ENCODE measurements at places on chromosomes 4 and X.

DNA sequence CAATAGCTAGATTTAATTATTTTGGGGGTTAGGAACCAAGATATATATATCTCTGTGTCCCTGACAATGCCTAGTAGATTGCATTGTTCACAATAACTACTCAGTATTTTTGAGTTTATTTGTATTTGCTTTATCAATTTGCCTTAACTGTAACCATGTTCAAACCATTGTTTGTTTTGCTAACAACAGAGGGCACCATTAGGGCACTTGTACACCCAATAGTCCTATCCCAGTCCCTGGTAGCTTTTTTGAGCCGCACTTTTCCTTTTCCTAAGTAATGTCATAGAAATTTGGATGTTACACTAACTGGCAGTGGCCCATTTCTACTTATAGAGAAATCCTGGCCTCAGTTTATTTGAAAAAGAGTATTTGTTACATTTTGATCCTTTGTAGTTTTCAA is 575 bp upstream of the KLHL5 start:
- DNase-seq, result no peak

DNA sequence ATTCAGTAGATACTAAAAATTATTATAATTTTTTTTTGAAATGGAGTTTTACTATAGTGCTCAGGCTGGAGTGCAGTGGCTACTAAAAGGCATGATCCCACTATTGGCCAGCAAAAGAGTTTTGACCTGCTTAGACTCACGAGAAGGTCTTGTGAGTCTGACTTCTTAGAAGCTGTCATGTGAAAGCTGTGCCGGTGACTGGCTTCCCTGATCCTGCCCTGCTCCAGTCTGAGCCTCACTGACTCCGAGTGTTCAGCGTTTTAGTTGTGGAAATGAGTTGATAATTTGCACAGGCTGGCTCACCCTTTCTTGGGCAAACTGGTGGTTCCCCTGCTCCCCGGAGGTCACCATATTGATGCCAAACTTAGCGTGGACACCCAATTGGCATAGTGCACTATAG is 16.4 kb upstream of the CXCL8 start:
- no peak for DNase-seq

DNA sequence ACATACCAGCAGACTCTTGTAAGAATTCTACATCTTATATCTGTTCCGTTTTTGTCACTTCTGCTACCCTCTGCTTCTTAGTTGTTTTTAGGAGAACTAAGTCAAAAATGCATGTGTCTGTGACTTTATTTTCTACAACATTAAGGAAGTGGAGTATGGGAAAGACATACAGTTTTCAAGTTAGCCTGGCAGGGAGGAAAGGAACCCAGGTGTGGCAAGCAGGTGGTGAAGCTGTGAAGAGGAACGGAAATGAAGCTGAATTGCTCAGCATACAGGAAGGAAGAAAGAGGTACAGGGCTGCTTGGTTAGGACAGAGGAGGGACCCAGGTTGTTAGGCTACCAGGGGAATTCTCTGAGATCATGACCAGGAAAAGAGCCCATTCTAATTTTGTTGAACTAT is 9.4 kb downstream of the GPRIN3 start:
- DNase-seq, result no peak

DNA sequence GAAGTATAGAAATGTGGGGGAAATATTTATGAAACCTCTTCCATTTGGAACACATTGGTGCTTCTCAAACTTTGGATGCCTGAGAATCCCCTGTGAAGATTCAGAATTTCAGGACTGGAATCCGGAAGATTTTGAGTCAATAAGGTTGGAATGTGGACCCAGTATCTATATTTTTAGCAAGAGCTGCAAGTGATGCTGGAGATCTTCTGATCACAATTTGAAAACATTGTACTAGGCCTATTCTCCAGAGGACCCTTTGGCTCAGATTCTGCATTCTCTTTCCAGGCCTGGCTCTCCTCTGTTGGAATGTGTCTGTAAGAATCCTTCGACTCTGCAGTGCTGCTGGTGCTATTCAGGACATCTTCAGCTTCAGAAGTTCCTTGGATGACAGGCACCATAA is 2.4 kb upstream of the PKD2 start:
- DNase-seq, result no peak

DNA sequence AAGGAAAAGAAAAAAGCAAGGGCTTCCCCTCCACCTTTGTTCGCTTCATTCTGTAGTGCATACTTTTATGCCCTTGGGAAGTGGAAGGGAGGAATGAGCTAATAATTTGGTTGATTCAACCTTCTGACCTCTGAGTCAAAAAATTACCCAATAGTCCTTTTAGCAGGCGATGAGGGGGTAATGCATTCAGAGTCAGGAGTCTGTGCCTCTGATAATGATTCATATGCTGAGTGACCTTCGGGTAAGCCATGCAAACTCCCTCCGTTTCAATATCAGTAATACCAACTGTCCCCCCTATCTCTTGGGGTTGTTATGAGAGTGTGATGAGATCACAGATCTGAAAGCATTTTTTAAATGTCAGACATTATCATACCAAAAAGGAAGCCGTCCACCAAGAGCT is 41.6 kb upstream of the ACSL4 start:
- no peak for DNase-seq

- no peak for DNase-seq
Observed at GRCh38 chr4:142036795-142037583, 400.6 kb downstream of the IL15 start.

All from NCI-H1436 treated with DMSO at 0.1 percent for 48 hours (cell line).